NCI-H446 (cell line): ENCODE measurements at places on chromosomes 4 and X.

GRCh38 chr4:15262396-15262795 is 165.4 kb upstream of the C1QTNF7 start:
- no peak for DNase-seq

- DNase-seq: no peak
Measured at GRCh38 chr4:147136310-147136709, 190.6 kb upstream of the TTC29 start.

DNA sequence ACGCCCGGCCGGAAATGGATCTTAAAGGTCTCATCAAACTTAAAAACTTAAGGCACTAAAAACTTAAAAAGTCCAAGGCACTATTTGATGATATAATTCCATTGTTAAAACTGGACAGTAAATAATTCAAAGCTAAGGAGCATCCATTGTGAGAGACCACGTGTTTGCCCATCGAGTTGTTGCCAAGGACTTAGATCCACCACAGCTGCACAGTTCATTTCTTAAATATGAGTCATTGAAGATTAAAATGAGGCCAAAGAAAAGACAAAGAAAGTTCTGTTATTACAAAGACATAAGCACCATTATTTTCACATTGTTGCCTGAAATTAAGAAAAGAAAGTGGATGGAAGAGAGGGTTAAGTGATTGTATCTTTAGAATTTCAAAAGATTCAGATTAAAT is 411.5 kb upstream of the FTHL17 start:
- DNase-seq: no peak

- DNase-seq: no peak
Measured at GRCh38 chrX:49995107-49995731, 72.8 kb downstream of the CLCN5 start.

GRCh38 chrX:97057349-97057909 is 173.7 kb downstream of the RPA4 start:
- peak; percentile 29 for DNase-seq

DNA sequence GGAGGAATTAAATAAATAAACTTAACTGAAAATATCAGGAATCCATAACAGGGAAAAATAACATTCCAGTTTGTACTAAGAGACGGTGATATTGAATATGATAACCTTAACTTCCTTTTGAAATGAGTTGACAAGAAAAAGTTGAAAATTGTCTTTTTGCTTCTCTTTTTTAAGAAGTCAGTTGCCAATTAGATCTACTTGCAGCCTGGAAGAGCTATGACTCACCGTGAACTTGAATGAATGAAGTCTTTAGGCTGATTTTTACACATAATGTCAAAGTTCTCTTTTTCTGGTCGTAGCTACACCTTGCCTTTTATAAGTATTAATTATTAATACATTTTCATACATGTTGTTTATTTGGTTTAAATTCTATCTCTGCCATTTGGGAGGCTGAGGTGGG is 94.4 kb upstream of the HPGD start:
- no peak for DNase-seq

- DNase-seq: no peak
Measured at GRCh38 chr4:68271851-68272357, 26.4 kb upstream of the TMPRSS11B start.

DNA sequence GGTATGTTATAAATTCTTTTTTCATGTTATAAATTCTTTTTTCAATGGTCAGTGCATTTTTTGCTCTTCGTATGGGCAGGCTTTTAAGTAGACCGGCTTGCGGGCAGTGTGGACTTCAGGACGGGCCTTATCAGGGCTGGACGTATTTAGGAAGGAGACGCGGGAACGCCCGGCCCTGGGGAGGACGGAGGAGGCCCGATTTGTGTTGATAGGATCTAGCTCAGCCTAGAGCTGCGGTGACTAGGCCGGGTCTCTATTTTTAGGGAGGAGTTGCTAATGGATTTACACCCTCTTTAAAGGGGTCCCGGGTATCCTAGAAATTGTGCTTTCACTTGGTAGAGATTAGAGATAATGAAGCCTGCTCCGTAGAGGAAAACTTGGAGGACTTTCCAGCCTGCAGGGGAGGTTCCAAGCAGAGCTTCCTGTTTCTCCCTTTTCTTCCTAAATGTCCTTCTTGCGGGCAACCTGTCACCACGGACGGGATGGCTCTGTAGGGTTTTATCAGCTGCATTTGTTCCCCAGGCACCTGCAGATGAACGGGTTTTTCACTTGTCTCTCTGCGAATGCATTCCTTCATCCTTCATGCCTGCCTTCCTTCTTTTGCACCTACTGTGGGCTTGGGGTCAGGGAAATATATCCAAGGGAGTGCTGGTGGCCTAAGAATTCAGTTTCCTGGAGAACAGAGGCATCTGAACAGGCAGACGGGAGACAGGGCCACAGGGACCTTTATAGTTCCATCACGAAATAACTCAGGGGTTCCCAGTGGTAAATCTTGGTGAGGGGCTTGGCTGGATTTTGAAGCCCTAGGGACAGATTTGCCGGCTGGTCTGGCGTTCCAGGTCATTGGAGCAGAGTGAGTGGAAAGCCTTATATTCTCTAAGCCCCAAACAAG is 1.4 kb downstream of the CD99 start:
- DNase-seq: no peak

- DNase-seq: no peak
Measured at GRCh38 chr4:17313194-17313593, 198.7 kb downstream of the QDPR start.
